ENCODE measurements at places on chromosomes 1 and 21. TPM values are rescaled to one million over a fixed set of nuclear protein-coding genes. Genes with fewer than 3 reads are reported as not detected.

The UMODL1 gene
- not detected for total RNA-seq

The TRABD2B gene
- 0.25 TPM for total RNA-seq

The TTC22 gene
- total RNA-seq: 4.6 TPM

The CHRM3 gene
- not detected for total RNA-seq

The RIPK4 gene
- 40.9 TPM for total RNA-seq

The KIF17 gene
- total RNA-seq: 1.8 TPM

The LAPTM5 gene
- total RNA-seq: not detected

The TIE1 gene
- not detected for total RNA-seq

The F3 gene
- 472 TPM for total RNA-seq

The RGS16 gene
- total RNA-seq: 0.07 TPM

The SKI gene
- 24.6 TPM for total RNA-seq

The CPTP gene
- 26.6 TPM for total RNA-seq

The CATSPERE gene
- 0.21 TPM for total RNA-seq

The ALG6 gene
- 14.6 TPM for total RNA-seq

The RSPH1 gene
- not detected for total RNA-seq

The LCE1E gene
- 0.51 TPM for total RNA-seq

The NHLH1 gene
- 0.04 TPM for total RNA-seq

The LUZP1 gene
- total RNA-seq: 57.9 TPM

The FCAMR gene
- not detected for total RNA-seq

The ALG14 gene
- 5.4 TPM for total RNA-seq

The TRIM17 gene
- 0.68 TPM for total RNA-seq

The CSF3R gene
- not detected for total RNA-seq

The ANGPTL1 gene
- total RNA-seq: not detected

The OLIG2 gene
- not detected for total RNA-seq

The EPS8L3 gene
- total RNA-seq: not detected

The PRAMEF9 gene
- not detected for total RNA-seq

The F11R gene
- total RNA-seq: 121 TPM

The ZFYVE9 gene
- 17.9 TPM for total RNA-seq

The ZSWIM5 gene
- not detected for total RNA-seq

The FLG2 gene
- 0.04 TPM for total RNA-seq

The WNT9A gene
- 0.53 TPM for total RNA-seq

The RBBP5 gene
- 15.2 TPM for total RNA-seq

The MRPL55 gene
- total RNA-seq: 77.5 TPM

The PYHIN1 gene
- total RNA-seq: 0.11 TPM

The ELAPOR1 gene
- total RNA-seq: 0.75 TPM
